ENCODE measurements at places on chromosomes 5 and 9.

DNA sequence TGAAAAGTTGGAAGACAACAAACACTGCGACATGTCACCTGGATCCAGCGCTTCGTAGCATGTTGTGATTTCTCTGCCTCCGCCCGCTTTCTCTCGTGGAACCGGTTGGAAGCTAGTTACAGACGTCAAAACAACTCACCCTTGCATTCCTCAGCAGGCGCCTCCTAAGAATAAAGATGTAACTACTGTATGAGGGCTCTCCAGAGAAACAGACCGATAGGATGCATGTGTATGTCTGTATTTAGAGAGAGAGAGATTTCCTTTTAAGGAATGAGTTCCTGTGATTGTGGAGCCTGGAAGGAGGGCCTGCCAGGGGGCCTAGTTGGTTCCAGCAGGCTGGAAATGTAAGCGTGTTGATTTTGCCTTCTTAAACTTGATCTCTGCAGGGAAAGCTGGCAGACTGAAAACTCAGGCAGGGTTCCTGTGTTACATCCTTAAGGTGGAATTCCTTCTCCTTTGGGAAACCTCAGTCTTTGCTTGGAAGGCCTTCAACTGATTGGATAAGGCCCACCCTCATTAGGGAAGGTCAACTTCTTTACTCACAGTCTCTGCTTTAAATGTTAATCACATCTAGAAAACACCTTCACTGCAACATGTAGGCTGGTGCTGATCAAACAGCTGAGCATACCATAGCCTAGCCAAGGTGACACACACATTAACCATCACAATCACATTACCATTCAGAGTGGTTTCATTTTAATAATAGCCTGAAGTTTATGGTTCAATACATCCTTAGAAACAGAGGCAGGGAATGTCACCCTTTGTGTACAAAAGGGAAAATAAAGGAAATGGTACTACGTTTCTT is 163.8 kb downstream of the SYK start:
- no peak for DNase-seq

DNA sequence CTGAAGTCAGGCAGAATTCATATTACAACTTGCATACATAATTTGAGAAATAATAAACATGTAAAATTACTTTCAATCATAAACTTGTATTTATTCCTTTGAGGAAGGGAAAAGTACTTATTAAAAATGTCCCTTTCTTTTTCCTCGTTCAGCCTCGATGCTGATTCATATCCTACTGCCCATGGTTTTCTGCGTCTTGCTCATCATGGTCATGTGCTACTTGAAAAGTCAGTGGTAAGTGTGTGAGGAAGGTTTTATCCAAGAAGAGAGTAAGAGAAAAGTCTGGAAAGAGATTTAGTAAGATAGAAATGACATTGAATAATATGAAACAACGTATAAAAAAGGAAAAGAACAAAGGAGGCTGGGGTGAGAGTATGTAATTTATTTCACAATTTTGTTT is 85.9 kb downstream of the OSMR start:
- no peak for DNase-seq

DNA sequence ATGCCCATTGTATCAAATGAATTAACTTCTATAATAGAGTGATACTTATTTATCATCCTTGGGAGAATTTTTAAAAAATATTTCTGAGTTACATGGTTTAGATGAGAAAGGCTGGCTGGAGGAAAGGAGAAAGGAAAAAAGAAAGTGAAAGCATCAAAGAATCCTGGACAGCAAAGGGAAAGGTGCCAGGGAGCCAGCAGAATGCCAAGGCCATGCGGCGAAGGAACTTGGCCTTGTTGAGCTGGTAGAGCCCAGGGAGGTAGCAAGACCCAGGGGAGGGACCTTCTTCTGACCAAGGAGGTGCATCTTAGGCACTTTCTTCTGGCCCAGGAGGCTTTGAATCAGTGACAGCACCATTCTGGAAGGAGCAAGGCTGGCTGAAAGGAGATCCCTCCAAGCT is 240.5 kb downstream of the ENC1 start:
- DNase-seq = no peak

GRCh38 chr5:116507941-116508655 is 66.5 kb downstream of the SEMA6A start:
- DNase-seq = no peak

GRCh38 chr9:131747352-131747751 is 7.5 kb upstream of the RAPGEF1 start:
- no peak for DNase-seq

- DNase-seq = no peak
Observed at GRCh38 chr5:172800088-172800551, 29.1 kb upstream of the DUSP1 start.

DNA sequence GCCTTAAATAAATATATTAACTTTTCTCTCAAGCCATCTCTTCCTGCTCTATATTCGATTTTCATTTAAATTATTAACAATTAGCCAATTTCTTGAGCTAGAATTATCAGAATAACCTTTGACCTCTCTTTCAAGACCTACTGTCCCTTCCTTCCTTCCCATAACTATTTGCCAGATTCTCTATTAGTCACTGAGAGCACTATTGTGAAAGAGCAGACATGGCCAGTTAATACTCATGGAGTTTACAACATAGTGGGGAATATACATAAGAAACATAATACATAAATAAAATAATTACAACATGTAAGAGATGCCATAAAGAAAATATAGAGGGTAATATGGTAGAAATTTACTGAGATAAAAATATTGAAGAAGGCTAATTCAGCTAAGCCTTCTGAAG is 72.1 kb upstream of the CHD1 start:
- no peak for DNase-seq

DNA sequence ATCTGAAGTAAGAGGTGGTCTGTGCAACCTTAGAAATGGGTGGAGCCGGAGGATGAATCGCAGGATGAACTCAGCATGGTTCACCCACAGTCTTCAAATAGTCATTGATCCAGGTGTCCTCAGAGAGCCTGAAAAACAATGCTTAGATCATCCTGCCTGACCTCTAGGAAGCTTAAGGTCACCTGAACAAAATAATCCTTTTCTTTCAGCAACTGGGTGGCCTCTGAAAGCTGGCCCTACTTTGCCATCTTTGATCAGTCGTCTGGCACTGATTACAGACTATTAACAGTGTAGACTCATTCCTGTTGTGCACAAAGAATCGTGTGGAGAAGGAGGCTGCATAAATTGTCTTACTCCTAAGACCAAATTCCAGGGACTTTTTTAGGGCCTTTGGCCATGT is 50.7 kb downstream of the PIP5K1B start:
- no peak for DNase-seq
